Pancreas (tissue), 10 donors: ENCODE measurements at places on chromosomes 12 and 14. TPM values are rescaled to one million over a fixed set of nuclear protein-coding genes. Genes with fewer than 3 reads are reported as not detected.

The PMEL gene
- polyA plus RNA-seq: 3.5 TPM

DNA sequence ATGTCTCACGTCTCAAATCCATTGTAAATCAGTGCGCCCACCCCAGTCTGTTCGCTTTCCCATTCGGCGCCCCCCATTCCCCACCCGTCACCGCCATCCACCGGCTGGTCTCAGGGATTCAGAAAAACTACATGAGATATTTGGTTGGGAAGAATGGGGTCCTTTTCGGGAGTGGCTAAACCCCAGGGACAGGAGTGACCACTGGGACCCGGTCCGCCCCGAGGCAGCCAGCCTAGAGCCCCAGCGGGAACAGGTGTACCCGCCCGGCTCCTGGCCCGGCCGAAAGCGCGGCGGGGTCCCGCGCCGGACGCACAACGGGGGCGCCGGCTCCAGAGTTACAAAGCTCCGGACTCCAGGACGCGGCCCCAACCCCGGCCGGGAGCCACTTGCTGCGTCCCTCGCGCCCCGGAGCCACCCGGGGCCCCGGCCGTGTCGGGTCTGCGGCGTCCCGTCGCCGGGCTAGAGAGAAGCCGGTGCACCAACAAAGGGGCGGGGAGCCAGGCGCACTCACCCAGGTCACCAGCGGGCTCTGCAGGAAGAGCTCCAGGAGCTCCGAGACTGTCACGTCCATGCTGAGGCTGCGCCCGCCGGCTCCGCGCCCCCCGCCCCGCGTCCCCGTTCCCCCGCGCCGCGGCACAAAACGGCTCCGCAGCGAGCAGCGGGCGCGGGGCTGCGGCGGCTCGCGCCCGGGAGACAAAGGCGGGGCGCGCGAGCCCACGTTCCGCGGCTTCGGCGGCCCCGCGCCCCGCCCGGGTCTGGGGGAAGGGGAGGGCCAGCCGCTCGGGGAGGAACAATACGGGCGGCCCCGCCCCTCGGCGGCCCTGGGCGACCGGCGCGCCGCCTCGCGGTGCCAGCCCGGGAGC, at the start of gene CCDC88C:
TSS of gene CCDC88C (minus strand) at position 701 of the 863 bp plus-strand sequence. CDS start at position 571, 130 bp downstream.
- H3K27me3 ChIP-seq: no peaks in the 10 kb centered on the region
- peak; percentile 90 for DNase-seq
- H3K36me3 ChIP-seq: no peaks in the 10 kb centered on the region
- H3K4me3 ChIP-seq: peak within 1 kb of the TSS; percentile 67
- peaks cover 5% of the 10 kb centered on the region for H3K4me1 ChIP-seq
- peak within 1 kb of the TSS; percentile 17 for H3K27ac ChIP-seq

The LRTM2 gene
- polyA plus RNA-seq: not detected

GRCh38 chr12:124392271-124392666, 97.4 kb downstream of the RFLNA start:
- no peaks in the 10 kb centered on the region for H3K27me3 ChIP-seq
- peak overlapping the region; percentile 57 for H3K27ac ChIP-seq
- H3K4me3 ChIP-seq: no peak overlapping the region

- DNase-seq: no peak
- H3K4me3 ChIP-seq: no peak overlapping the region
- no peaks in the 10 kb centered on the region for H3K4me1 ChIP-seq
- no peaks in the 10 kb centered on the region for H3K27me3 ChIP-seq
Measured at GRCh38 chr12:23781118-23781517, 168.4 kb downstream of the SOX5 start.

The C12orf60 gene
- polyA plus RNA-seq: 0.89 TPM

The CIROP gene
- not detected for polyA plus RNA-seq

GRCh38 chr14:102507081-102507856, 2.3 kb downstream of the ANKRD9 start:
- DNase-seq: no peak
- H3K4me1 ChIP-seq: peaks cover 3% of the 10 kb centered on the region
- H3K27ac ChIP-seq: no peak overlapping the region
- H3K4me3 ChIP-seq: no peak overlapping the region
- no peaks in the 10 kb centered on the region for H3K27me3 ChIP-seq

The PUS7L gene
- polyA plus RNA-seq: 1.8 TPM

The JPH4 gene
- polyA plus RNA-seq: 1.3 TPM

The OTOGL gene
- 2.9 TPM for polyA plus RNA-seq

The TAS2R46 gene
- polyA plus RNA-seq: not detected

DNA sequence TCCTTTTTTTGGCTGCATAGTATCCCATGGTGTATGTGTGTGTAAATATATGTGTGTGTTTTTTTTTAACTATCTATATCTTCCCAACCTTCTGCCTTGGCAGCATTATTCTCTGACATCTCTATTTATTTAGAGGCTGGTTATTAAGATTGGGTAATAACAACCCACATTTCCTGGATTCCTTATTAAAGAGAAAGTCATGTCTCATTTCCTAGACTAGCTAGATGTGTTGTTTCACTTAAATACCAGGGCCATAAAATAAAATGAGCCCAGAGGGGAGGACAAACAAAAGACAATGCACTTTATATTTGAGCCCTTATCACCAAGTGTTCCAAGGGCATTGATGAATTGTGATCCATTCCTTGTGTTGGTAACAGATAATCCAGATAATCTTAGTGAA, 169.1 kb downstream of the SLC5A8 start:
- no peak overlapping the region for H3K4me3 ChIP-seq
- no peak for DNase-seq
- no peaks in the 10 kb centered on the region for H3K36me3 ChIP-seq
- H3K27me3 ChIP-seq: no peaks in the 10 kb centered on the region

DNA sequence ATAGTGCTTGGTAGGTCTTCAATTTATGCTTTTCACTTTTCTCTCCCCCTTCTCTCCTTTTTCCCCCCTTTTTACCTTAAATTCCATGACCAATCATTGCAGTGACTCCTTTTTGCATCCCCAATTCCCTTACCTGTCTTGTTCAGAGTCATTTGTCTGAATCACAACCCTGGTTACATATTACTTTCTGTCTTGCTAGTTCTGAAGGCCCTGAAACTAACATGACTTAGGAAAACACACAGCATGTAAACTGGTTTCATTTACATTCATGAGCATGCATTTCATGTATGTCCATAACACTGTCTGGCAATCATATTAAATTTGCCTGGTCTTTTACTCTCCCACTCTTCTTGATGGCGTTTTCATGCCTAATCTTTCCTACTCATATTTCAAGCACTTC, 20.3 kb upstream of the FOXG1 start:
- no peak overlapping the region for H3K4me3 ChIP-seq
- DNase-seq: no peak
- no peak overlapping the region for H3K27ac ChIP-seq
- no peaks in the 10 kb centered on the region for H3K36me3 ChIP-seq
- H3K4me1 ChIP-seq: no peaks in the 10 kb centered on the region

GRCh38 chr12:1083889-1084262, 92.9 kb downstream of the ERC1 start:
- no peaks in the 10 kb centered on the region for H3K36me3 ChIP-seq
- no peak overlapping the region for H3K27ac ChIP-seq
- DNase-seq: peak; percentile 53
- H3K4me3 ChIP-seq: no peak overlapping the region

DNA sequence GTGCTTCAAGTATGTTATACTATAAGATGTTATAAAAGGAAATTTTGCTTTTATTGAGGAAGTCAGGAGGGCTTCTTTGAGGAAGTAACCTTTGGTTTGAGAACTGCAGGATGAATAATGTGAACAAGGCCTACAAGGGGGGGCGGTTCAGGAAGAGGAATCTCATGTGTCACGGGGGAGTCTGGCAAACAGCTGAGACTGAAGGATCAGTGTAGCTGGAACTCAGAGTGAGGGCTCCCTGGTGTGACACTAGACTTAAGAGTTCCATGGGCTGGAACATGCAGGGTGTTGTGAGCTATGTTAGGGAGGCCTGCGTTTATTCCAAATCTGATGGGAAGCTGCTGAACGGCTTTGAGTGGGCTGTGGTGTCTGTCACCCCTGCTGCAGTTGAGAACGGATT, 62.3 kb downstream of the UNC79 start:
- DNase-seq: no peak
- H3K27me3 ChIP-seq: no peaks in the 10 kb centered on the region
- no peak overlapping the region for H3K4me3 ChIP-seq
- H3K4me1 ChIP-seq: no peaks in the 10 kb centered on the region
- H3K36me3 ChIP-seq: no peaks in the 10 kb centered on the region
- H3K27ac ChIP-seq: no peak overlapping the region
